ENCODE measurements at places on chromosomes 1 and 21.

GRCh38 chr1:10149231-10149630 lies 61.1 kb upstream of the KIF1B start:
- no peak for DNase-seq

DNA sequence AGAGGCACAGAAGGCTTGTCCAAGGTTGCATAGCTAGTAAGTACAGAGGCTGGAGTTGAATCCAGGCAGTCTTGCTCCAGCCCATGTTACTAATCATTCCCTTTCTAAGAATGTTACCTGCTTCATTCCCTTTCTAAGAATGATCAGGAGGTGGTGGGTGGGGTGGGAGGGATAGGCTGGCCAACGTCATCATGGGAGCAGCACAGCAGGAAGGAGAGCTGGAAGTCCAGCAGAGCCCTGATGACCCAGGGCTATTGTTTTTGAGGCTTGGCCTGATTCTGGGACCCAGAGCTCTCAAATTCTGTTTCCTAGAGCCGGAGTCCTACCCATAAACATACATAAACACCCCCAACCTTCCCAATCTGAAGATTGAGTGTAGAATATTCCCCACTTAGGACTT lies 11.8 kb upstream of the CSF1 start:
- DNase-seq, result no peak

DNA sequence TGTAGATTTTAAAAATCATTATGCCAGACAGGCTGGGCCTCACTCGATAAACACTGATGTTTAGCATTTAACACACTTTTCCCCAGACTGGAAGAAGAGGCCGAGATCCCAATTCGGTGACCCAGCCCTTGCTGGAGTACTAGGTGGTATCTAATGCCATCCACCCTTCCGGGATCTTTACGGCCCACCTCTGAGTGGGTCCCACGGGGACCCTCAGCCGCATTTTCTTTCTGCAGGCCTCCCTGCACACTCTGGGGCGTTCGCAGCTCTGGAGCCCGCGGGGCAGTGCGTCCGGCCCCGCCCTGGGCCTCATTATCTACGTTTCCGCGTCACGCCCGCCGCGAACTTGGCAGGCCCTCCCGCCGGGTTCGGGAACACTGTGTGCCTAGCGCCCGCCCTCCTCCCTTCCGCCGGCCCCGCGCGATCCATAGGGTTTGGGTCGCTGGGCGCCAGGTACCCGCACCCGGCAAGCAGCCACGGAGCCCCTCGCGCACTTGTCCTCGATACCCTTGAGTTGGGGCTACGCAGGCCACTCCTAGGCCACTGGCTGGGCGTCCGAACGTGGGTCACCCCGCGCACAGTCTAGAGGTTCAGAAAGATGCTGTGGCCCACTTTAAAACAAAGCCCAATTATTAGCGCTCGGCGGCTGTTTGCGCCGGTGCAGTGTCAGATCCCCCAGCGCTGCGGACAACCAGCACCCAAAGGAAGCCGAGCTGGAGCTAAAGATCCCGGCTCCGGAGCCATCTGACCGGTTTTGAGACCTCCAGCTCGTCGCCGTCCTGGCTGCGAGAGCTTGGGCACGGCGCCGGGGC lies 950 bp upstream of the EVA1C start:
- DNase-seq, result peak; percentile 77

DNA sequence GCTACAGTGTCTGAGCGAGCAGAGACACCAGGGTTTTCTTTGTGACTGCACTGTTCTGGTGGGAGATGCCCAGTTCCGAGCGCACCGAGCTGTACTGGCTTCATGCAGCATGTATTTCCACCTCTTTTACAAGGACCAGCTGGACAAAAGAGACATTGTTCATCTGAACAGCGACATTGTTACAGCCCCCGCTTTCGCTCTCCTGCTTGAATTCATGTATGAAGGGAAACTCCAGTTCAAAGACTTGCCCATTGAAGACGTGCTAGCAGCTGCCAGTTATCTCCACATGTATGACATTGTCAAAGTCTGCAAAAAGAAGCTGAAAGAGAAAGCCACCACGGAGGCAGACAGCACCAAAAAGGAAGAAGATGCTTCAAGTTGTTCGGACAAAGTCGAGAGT lies 2.7 kb downstream of the ZBTB18 start:
- no peak for DNase-seq

DNA sequence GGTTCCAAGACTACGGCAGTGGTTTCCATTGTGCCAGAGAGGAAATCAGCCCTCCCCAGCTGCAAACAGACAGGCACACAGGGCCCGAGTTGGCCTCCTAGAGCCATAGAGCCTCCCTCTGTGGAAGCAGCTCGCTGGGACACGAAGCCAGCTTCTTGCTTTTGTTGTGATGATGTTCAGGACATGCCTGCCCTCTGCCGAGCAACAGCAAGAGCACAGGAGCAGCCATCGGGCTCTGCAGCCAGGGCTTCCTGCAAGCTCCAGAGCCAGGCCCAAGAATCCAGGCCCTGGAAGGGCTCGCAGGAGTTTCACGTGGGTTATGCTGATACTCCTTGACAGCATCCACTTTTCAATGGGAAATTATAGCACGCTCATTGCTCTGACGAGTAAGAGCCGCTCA lies 18.5 kb downstream of the NPHP4 start:
- DNase-seq, result no peak
